AG09319 (cell line): ENCODE measurements at places on chromosomes 5 and 9.

- DNase-seq = no peak
Measured at GRCh38 chr9:22148876-22149637, 140.0 kb upstream of the CDKN2B start.

DNA sequence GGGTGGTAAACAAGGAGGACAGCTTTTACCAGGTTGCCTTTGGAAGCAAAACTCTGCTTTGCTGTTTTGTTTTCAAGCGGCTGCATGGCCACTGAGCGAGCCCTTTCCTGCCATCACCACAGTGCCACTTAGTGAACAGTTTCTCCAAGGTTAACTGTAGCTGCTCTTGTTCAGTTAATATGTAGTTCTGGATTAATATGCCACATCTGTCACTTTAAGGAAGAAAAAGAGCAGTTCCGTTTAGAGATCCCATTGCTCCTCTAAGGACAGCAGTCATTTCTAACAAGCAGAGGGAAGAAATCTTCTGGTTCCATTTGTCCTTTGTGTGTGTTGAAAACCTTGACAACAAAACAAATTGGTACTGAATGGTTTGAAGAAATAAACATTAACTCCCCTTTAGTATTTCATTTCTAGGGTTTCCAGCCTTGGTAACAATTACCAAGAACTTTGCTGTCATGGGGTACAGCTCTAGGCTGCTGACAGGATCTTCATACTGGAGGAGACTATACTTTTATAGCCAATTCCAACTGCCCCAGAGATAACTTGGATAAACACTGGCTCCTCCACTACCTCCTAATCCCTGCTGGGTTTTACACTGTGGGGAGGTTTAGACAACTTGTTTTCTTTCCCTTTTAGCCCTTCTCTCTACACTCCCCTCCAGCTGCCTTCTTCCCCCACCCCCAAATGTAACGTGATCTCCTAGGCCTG is 10.3 kb upstream of the ABL1 start:
- DNase-seq = no peak

DNA sequence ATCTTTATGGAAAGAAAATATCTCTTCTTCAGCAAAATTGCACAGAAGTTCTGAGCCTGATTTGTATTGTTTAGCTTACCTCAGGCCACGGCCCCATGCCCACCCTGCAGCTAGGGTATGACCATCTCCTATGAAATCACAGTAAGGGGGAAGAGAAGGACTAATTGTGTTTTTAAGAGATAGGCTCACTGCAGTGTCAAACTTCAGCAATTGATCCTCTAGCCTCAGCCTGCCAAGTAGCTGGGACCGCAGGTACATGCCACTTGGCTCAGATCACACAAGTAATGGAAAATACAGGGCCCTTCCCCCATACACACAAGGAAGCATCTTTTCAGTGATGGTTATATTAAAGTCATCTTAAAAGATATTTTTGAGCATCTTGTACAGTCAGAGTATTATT is 60.0 kb downstream of the DMAC1 start:
- DNase-seq = no peak

GRCh38 chr5:114185274-114185673 is 176.6 kb upstream of the KCNN2 start:
- DNase-seq = peak; percentile 43

DNA sequence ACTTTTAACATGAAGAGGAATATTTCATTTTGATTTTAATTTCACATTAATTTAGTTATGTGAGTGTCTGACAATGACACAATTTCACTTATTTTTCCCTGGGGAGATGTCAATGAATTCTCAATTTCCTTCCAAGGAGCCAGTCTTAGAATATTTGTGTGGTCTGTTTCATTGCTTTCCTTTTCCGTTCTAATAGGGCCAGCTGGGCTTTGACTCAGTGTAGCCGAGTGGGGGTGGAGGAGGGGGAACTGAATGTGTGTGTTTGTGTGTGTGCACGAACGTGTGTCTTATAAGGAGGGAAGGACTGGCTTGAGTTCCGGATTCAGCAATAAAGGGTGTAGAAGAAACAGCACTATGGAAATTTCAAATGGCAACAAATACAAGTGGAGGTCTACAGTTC is 100.0 kb downstream of the BASP1 start:
- DNase-seq = no peak

DNA sequence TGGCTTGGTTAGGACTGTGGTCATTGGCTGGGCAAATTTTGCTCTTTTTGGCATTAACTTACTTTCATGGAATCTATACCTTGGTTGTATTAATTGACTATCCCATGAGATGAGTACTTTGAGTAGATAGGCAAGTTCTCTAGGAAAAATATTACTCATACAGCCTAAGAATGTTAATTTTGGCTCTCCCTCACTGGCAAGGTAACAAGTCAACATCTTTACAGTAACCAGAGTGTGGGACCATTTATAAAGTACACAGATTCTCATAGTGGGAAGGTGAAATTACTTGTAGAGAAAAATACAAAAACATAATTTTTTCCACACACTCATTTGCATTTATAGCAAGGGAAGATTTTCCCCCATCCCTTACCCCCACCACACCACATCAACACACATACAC is 154.6 kb upstream of the ZNF608 start:
- no peak for DNase-seq
